ENCODE measurements at places on chromosomes 7 and 10.

DNA sequence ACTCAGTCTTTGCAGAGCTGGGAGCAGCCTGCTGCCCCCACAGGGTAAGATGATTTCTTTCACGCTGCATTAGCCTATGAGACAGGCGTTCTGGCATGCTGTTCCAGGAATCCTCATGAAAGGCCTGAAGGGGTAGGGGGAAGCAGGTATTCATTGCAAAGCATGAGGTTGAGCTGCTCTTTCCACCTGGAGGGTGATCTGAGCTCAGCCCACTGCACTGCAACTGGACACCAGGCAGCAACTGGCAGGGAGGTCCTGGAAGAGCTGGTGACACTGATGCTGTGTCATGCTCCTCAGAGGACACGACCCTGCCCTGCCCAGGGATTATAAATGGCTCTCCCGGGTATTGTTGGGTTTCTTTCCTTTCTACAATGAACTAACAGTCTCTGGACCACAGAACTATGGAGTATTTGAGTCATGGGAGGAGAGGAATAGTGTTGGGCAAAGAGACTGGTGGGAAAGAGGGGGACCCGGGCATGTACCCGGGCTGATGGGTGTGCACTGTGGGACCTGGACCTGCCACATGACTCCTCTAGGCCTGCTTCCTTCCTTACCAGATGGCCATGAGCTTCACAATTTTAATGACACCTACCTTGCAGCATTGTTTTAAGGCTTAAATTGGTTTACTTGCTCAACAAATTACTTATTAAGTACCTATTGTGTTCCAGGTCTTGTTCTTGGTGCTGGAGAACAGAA lies 24.3 kb downstream of the SLC25A28 start:
- DNase-seq, result no peak

DNA sequence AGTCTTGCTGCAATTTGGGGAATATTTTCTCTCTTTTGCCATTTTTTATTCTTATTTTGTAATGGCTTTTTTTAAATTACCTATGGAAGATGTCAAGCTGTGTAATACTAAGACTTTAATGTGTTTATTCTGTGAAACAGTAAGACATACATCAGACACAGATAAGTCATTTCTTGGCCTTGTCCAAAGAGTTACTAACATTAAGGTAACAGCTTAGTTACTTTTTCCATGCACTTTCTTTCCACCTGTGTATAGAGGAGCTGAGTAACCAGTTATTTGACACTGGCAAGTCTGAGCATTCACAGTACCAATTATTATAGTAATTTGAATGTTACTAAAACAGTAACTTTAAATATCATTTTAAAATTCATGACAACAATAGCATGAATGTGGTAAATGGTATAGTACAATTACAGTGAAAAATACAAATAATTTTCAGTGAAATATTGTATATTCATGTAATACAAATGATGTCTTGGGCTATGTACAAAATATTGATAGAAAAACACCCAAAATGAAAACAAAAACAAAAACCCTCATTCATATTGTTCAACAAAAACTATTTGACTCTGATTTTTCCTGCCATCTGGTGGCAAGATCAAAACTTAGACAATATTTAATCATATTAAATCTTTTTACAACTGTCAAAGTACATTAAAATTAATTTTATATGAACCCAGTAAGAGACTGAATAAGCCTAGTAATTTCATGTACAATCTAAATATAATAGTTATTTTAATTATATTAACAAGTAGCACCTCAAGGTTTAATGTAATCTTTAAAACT lies 259.8 kb upstream of the SEMA3A start:
- no peak for DNase-seq

GRCh38 chr10:109974504-109975191 lies 33.1 kb upstream of the ADD3 start:
- DNase-seq, result no peak

- no peak for DNase-seq
These were observed 16.4 kb downstream of the ARL4A start for GRCh38 chr7:12703881-12704280.

DNA sequence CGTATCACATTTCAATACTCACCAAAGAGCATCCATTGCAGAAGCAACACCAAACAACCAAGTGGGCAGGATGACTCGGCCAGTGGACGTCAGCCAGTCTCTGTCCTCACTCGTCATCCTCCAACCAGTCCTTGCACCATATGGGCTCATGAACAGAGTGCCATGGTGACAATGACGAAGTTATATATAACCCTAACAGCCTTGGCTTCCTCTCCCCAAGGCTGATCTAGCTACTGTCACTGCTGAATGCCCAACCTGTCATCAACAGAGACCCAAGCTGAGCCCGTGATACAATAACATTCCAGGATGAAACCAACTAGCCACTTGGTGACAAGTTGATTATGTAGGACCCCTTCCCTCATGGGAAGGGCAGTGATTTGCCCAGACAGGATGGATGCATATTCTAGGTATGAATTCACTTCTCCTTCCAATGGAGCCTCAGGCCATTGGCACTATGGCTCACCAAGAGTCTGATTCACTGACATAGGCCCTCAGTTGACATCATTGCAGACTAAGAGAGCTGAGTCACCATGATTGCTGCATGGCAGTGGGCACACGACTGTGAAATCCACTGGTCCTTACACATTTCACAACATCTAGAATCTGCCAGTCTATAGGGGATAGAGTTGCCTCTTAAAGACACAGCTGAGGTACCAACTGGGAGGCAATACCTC lies 26.3 kb upstream of the PPIF start:
- DNase-seq, result no peak
